ENCODE measurements at places on chromosomes 11 and 22.

DNA sequence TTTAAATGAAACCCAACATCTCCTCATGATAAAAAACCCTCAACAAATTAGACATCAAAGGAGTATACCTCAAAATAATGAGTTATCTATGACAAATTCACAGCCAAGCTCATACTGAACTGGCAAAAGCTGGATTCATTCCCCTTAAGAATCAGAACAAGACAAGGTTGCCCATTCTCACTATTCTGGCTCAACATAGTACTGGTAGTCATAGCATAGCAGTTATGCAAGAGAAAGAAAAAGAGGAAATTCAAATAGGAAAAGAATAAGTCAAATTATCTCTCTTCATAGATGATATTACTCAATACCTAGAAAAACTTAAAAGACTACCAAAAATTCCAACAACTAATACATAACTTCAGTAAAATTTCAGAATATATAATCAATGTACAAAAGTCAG is 29.4 kb upstream of the XKR3 start:
- no peak for DNase-seq

DNA sequence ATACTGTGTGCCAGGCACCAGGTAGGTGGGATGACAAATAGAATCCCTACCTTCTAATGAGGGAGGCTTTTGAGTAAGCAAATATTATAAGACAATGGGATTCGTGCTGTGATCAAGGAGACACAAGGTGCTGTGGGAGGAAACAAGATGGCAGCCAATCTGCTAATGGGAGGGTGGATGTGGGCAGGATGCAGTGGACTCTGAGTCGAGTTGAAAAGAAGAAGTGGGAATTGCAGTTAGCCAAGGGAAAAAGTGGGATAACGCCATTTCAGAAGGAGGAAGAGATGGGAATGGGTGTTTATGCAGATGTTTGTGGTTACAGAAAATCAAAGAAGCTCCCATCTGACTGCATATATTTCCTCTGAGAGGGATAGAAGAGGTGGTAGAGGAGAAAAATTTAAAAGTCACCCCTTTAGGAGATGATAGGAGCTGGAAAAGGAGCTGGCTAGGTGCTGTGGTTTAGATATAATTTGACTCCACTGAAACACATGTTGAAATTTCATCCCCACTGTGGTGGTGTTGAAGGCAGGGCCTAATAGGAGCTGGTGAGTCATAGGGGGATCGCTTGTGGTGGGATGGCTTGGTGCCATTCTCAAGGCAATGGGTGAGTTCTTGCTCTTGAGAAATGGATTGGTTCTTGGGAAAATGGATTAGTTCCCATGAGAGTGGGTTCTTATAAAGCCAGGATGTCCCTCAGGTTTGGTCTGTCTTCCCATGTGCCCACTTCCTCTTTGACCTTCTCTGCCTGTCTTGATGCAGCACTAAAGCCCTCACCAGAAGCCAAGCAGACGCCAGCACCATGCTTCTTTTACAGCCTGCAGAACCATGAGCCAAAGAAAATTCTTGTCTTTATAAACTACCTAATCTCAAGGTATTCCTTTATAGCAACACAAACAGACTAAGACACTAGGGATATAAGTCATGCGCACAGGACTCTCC is 30.0 kb upstream of the POU2AF1 start:
- DNase-seq, result no peak

DNA sequence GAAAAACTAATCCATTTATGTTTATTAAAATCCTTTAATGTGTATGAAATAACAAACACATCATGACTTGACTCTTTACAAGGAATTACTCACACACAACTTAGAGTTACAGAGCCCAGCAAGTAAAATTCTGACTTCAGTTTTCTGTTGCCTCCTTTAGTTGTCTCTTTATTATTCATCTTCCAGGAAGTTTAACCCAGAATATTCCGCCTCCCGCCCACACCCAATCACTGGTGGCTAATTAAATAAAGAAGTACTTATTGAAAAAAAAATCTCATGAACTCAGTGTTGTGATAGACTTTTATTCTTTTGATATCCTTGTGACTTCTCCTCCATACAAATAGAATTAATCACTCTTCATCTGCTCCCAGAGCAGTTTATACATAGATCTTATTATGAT is 61.9 kb downstream of the MUC15 start:
- DNase-seq, result no peak

- DNase-seq, result no peak
These were observed 12.7 kb downstream of the PIM3 start for GRCh38 chr22:49973018-49973961.

DNA sequence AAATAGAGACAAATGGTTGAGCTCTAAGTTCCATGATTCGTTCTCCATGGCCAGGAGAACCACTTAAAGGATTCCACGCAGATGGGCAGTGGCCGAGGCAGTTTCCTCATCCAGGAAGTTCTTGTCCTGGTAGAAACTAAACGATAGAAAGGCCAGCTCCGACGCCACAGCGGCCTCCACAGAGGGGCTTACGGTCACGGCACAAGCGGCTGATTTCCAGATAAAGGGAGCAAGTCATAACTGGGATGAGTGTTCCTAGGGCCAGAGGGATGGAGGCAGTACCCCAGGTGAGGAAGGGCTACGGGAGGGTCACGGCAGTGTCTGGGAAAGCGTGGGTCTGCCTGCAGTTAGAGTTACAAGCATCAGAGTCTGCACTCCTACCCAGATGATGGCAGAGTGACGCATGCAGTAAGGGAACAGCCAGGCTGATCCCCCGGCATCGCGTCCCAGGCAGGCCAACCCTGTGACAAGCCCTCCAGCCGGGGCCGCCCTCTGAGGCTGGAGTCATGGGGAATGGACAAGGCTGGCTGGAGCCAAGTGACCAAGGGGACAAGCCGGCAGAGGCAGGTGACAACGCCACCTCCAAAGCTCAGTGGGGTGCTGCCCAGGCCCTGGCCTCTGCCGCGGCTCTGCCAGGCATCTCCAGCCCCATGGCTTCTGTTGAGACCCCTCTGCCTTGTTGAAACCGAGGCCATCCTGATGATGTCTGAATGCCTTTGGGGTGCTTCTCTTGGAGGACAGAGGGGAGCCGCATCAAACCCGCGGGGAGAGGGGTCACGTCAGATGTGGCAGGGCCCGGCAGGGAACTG is 475.1 kb downstream of the BRD1 start:
- DNase-seq, result no peak

DNA sequence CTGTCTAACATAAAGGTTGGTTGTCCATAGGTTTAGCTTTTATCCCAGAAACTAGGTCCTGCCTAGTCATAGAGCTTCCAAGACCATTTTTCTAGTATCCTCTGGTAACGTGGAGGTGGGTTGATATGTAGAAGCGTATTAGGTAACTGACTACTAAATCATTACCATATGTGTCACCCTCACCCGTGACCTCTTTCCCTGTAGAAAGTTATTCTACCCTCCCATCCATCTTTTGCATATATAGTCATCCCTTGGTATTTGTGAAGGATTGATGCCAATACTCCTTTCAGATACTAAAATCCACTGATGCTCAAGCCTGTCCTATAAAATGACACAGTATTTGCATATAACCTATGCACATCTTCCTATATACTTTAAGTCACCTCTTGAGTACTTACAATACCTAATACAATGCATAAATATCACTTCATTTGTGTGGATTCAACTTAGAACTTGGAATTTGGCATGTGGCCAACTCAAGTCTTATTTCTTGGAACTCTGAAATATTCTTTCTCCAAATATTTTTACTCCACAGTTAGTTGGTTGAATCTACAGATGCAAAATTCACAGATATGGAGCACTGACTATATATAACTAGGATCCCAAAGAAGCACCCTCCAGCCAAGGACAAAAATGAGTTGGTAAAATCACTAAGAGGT is 497.0 kb upstream of the TENM4 start:
- no peak for DNase-seq
